ENCODE measurements at places on chromosomes 16 and 17.

DNA sequence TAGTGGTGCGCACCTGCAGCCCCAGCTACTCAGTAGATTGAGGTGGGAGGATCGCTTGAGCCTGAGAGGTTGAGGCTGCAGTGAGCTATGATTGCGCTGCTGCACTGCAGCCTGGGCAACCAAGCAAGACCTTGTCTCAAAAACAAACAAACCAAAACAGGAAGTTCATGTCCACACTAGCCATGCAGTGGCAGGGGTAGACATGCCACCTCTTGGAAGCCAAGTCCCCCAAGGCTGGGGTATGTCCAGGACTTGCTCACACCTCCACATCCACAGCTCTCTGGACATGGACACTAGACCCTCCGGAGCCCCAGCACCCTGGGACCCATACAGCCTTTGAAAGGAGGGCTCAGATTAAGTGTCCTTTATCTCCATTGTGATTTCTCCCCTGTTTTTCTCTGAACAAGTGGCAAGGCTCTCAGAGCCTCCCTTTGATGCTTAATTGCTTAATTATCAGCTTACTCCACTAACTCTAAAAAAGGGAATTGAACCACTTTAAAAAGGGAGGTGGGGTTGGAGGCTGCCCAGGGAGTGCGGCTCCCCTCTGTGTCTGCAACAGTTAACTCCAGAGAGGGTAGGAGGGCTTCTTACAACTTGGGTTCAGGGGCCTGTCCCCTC, 424.6 kb upstream of the C16orf82 start:
- DNase-seq: no peak

DNA sequence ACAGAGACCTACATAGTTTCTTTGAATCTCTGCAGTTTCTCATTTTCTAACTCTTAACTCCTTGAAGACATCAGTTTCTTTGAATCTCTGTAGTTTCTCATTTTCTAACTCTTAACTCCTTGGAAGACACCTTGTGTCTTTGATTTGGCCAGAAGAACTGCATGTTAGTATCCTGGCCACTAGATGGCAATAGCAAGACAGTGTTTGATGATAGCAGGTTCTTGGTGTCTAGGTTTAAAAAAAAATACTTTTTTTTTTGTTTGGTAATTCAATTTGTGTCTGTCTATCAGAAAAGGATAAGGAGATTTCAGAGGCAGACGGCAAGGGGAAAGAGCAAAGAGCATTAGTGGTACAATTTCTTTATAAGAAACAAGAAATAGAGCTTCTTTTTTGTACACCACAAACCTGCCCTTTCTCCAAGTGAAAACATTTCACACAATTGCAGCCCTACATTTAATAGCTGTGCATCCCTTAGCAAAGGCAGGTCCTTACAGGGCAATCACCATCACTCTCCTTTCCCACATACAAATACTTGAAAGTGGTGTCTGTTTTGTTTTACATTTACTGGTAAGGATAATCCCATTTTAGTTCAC, 1324.9 kb upstream of the CDH8 start:
- no peak for DNase-seq

DNA sequence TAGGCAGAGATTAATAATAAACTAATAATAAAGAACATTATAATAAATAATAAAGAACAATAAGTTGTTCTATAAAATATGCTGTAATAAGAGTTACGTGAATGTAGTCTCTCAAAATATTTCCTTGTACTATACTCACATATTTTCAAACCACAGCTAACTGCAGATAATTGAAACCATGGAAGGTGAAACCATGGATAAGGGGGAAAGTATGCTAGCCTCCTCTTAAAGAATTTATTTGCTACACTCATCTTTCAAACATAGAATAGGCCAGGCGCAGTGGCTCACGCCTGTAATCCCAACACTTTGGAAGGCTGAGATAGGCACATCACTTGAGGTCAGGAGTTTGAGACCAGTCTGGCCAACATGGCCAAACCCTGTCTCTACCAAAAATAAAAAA, 18.5 kb downstream of the CYTH1 start:
- DNase-seq: no peak

DNA sequence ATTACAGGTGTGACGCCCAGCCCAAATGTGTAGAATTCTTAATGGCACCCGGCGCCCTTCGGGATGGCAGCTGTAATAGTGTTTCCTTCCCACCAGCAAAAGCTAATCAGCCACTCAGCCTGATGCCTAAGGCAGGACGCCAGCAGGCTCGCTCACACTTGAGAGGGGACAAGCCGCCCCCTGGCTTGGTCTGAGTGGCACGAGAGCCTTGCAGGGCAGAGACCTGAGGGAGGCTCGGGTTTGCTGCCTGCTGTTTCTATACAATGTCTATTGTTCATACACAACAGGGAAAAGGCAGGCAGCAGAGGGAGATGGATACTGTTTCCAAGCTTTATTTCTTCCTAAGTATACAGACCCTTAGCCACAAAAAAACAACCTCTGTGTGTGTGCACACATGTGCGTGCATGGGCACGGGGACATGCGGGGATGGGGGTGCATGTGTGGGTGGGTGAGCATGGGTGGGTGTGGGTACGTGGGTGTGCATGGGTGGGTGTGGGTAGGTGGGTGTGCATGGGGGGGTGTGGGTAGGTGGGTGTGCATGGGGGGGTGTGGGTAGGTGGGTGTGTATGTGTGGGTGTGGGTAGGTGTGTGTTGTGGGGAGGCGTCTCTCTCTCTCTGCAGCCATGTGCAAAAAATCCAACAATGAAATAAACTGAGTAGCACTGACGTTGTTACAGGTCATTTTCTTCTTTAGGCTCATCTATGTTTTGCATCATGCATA, 10.0 kb downstream of the SLC38A8 start:
- DNase-seq: no peak

GRCh38 chr16:23469814-23470213, 16.8 kb upstream of the COG7 start:
- no peak for DNase-seq

- DNase-seq: no peak
Measured at GRCh38 chr17:45430006-45430737, 2.5 kb downstream of the ARHGAP27 start.
